ENCODE measurements at places on chromosomes 6 and 20. TPM values are rescaled to one million over a fixed set of nuclear protein-coding genes. Genes with fewer than 3 reads are reported as not detected.

The NR2E1 gene
- not detected for total RNA-seq

The OPRL1 gene
- total RNA-seq: 0.64 TPM

The MTFR2 gene
- total RNA-seq: 14.5 TPM

The SLC25A27 gene
- not detected for total RNA-seq

The FOXC1 gene
- 0.07 TPM for total RNA-seq

The GNRH2 gene
- total RNA-seq: 1.3 TPM

The MTHFD1L gene
- total RNA-seq: 49.2 TPM

The TAF8 gene
- total RNA-seq: 47.5 TPM

The DLK2 gene
- 0.39 TPM for total RNA-seq

The TGM3 gene
- not detected for total RNA-seq

The KHDC1L gene
- total RNA-seq: not detected

The HSPA1A gene
- total RNA-seq: 159 TPM

The HLA-DMA gene
- total RNA-seq: 58.5 TPM

The MPC1 gene
- total RNA-seq: 24.1 TPM

The EDN1 gene
- total RNA-seq: not detected

The ENPP3 gene
- 1.5 TPM for total RNA-seq

The BCKDHB gene
- 14.3 TPM for total RNA-seq

The PRDM13 gene
- total RNA-seq: not detected

The MKKS gene
- 7.4 TPM for total RNA-seq

The SPATS1 gene
- not detected for total RNA-seq

The PPIL1 gene
- total RNA-seq: 36.3 TPM

The RIPPLY2 gene
- not detected for total RNA-seq

The PGC gene
- not detected for total RNA-seq

The ZSWIM3 gene
- 6.4 TPM for total RNA-seq

The OLIG3 gene
- total RNA-seq: 0.17 TPM

The FKBP1C gene
- 2.0 TPM for total RNA-seq

The CD93 gene
- total RNA-seq: 5.5 TPM

The LY6G6D gene
- total RNA-seq: not detected

Measured in T-helper 1 cell treated with Interleukin-12 subunit alpha and Interleukin-12 subunit beta and Interleukin-4 antibody, amounts not matched to agents 30 ng/mL and 1 ng/mL, for 36 hours (primary cell).